ENCODE measurements at places on chromosomes 16 and 17.

DNA sequence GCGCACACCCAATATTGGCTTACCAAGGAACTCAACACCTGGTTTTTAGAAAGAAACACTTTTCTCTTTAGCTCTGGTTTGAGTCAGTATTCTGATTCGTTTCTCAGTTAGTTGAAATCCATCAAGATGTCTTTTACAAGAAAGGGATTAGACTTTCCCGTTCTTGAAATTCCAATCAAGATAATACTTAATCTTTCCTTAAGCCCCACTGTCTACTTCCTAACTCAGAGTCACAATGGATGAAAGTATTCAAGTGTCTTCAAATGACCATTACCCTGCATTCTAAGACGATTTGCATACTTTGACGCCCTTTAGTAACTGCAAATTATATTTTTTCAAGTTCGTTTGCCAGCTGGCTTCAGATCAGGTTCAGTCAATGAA lies 189.8 kb downstream of the USP22 start:
- no peak for DNase-seq

- DNase-seq, result no peak
Observed at GRCh38 chr17:74865504-74866197, 6.0 kb upstream of the GRIN2C start.

- no peak for DNase-seq
Observed at GRCh38 chr16:87492291-87492630, 563 bp downstream of the ZCCHC14 start.

DNA sequence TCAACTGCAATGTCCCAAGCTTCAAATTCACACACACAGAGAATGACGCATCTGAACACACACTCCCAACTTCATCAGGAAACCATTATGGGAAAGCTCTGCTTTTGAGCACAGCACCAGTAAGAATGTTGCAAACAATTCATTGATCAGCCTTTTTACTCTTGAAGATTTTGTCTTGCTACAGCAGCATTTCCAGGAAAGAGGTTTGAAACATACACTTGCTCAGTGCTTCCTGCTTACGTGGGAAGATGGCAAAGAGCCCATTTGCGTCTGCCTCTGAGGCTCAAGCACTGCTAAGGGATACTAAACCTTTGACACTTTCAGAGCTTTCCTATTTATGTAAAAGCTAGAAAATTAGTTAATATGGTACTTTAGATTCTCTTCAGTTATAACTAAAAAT lies 77.2 kb upstream of the MON1B start:
- no peak for DNase-seq

DNA sequence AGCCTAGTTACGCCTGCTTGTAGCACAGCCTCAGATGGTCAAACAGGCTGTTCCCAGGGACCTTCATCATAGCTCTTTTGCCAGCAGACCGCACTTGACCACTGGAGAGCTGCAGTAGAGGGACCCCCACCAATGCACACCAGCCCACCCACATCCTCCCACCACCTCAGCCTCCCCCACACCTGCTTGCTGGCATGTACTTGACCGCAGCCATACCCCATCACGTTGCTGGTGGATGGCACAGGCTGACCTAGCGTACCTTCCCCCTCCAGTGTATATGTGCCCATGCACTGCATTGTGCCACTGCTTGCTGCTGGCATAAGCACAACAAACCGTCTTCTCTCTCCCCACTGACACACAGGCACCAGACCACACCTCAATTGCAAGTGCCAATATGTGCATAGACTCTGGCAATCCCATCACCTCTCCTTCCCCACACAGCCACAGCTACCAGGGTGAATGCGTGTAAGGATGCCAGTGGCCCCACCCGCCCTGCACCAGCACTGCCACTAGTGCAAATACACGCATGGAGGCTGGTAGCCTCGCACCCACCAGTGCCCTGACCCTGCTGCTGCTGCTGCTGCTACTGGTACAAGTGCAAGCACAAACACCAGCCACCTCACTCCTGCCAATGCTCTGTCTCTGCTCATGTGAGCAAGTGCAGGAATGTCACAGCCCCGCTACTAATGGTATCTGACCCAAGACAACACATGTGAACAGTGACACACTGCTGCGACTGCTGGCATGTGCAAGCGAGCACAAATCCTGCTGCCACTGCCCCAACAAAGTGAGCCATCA lies 1377.6 kb downstream of the CDH11 start:
- no peak for DNase-seq

GRCh38 chr17:49005140-49005539 lies 8.0 kb downstream of the IGF2BP1 start:
- no peak for DNase-seq

DNA sequence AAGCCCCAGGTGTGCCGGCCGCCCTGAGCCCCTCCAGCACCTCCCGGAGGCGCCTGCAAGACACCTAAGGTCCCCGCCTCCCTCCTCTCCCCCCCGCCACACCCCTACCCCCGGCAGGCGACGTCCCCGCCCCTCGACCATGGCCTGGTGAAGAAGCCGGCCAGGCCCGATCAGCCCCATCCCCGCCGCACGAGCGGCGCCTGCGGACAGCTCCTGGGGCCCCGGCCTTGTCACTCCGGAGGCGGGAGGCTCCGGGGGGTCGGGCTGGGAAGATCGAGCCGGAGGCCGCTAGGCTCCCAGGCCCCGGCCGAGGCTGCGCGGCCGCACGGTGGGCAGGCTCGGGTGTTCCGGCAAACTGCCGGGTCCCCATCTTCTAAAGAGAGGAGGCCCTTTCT lies 405 bp upstream of the ACE start:
- no peak for DNase-seq

- DNase-seq, result no peak
Observed at GRCh38 chr17:50564916-50565315, 4.4 kb downstream of the CACNA1G start.

GRCh38 chr17:41695954-41696757 lies 7.5 kb downstream of the EIF1 start:
- peak; percentile 45 for DNase-seq

- no peak for DNase-seq
Observed at GRCh38 chr17:43854498-43854897, 7.5 kb downstream of the CD300LG start.

All from stimulated activated CD8-positive, alpha-beta memory T cell treated with anti-CD3 and anti-CD28 coated beads, Interleukin-7, amount 100 ng/mL, for 1 hour (primary cell).